Stimulated activated CD4-positive, alpha-beta T cell treated with anti-CD3 and anti-CD28 coated beads, Interleukin-12 subunit alpha, Interleukin-12 subunit beta, amount 100 ng/mL, for 4 hours (primary cell): ENCODE measurements at places on chromosomes 2 and 18.

DNA sequence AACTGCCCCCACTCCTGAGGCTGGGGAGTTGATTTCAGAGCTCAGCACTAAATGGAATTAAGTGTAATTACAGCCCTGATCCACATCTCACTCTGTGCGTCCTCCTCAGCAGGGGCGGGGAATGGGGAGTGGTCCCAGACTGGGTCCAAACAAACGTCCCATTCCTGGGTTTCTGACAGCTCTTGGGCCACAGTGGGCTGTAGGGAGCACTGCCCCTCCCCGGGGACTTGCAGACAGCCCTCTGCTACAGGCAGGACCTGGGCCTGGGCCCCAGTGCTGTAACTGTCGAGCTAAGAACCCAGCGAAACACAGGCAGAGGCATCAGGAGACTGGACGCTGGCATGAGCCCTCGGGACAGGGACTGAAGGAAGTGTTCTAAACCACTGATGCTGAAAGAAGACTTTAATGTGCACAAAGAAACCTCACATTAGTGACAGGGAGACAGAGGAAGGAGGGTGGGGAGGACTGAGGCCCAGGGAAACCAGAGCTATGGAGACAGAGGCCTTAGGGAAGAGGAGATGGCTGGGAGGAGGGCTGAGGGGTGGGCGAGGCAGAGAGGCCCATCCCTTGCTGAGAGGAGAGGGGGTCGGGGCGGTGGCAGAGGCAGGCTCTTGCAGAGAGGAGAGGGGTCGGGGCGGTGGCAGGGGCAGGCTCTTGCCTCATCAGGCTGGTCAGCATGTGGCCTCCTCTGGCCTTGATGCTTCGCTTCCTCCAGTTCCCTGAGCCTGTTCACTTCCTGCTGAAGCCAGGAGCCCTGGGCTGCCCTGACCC, 5.8 kb upstream of the SEMA4C start:
- DNase-seq: no peak

- DNase-seq: no peak
Measured at GRCh38 chr2:99808361-99809200, 318.8 kb upstream of the REV1 start.

DNA sequence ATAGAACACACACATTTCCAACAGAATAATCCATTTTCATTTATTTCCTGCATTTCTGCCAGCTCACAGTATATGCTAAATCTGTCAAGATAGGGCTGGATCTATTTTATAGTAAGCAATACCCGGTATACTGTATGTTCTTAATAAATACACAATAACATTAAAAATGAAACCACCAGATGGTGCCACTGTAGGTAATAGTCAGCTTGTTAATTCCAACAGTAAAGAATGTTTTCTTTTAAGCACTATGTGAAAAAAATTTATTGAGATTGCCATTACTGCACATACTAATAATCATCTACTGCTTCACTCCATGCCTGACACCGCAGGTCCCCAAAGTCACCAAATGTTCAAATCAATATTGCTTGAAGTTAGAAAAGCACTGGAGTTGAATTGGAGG, 131.5 kb upstream of the PGAP1 start:
- no peak for DNase-seq

DNA sequence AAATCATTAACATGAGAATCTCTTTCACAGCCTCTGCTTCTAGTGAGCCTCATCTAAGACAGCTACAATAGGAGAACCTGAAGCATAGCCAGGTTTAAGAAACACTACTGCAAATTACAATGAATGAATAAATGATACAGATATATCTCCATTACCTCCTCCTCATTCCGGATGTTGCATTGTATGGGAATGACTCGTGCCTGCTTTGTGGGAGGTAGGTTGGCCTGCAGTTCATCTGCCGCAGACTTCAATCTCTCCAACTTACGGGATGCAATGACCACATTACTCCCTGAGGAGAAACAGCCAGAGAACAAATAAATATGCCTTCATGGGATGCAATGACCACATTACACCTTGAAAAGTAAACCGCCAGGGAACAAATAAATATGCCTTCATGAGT, 15.4 kb downstream of the PECR start:
- DNase-seq: no peak

GRCh38 chr2:8627019-8627691, 54.7 kb upstream of the ID2 start:
- DNase-seq: no peak

DNA sequence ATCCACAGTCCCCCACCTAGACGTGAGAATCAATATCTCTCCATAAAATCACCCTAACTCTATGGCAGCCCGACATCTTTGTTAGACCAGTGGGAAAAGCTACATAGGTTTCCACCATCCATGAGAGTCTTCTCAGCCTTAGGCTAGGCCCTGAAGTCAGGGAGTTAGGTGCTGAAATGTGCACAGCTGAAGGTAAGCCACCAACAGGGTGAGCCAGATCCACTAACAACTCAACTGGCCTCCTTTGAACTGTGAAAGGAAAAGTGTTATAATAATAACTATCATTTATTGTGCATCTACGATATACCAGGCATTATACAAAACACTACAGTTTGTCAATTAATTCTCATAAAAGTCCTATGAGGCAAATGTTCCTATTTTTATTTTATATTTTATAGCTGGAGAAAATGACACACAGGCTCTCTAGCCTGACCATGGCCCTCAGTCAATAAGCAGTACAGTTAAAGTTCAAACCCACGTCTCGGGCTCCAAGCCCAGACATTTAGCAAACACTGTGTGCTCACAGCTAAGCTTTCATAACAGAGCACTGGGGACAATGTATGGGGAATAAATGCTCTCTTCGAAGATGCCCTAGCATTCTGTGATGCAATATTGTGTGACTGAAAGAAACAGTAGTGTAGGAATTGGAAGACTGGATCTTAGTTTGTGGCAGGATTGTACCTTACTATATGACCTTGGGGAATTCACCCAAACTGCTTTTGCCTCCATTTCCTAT, 11.2 kb upstream of the CYP27C1 start:
- no peak for DNase-seq

GRCh38 chr2:238285653-238286082, 2.7 kb downstream of the PER2 start:
- DNase-seq: no peak

GRCh38 chr18:46950064-46950656, 32.8 kb downstream of the KATNAL2 start:
- no peak for DNase-seq

DNA sequence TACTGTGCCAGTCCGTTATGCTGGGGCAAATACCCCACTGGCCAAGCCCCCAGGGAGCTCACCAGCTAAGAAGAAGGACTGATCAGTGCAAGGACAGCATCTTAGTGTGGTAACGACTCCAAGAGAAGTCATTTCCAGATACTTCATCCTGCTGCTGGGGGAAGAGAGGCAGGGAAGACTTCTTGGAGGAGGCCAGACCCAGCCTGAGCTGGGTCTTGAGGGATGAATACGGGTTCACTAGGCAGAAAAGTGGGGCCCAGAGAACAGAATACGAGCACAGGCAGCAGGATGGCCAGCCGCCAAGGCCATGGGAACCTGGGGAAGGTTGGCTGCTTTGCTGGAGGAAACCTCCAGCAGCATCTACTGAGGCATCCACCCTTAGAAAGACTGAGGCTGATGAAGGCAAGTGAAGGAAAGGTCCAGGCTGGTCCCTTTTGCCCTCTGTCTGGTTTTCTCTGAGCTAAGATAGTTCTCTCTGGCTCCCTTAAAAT, 84.1 kb downstream of the GLI2 start:
- DNase-seq: no peak
